ENCODE measurements at places on chromosomes 2 and 18.

DNA sequence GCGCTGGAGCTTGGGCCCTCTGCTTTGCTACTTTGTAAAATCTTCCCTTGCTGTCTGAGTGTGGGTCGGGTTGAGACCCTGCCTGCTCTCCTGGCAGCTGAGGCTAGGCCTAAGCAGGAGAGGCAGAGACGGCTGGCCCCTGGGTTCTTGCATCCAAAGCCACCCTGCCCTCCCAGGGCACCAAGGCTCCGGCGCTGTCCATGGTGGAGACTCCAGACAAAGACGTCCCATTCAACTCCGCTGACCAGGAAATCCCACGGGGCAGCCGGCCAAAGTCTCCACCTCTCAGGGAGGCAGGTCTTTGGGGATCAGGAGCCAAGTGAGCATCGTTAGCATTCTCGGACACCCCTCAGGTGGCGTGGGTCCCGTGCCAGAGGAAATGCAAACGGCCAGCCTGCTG lies 2.6 kb upstream of the PRLH start:
- peak; percentile 14 for DNase-seq

GRCh38 chr2:147589127-147589526 lies 255.7 kb upstream of the ACVR2A start:
- DNase-seq = no peak

DNA sequence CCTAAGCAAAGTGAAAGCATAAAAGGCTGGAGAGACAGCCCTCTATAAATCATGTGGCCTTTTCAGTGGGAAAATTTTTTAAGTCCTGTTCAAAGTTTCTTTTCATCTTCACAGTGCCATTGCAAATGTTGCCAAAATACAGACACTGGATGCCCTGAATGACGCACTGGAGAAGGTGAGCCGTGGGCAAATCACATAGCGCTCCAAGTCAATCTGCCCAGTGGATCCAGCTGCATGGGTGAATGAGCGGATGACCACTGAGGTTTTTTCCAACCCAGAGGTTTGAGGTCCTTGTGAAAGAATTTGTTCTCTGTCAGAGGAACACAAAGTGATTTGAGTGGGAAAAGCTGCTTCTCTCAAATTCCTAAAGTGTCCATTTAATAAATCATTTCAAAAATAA lies 11.8 kb downstream of the DAPL1 start:
- no peak for DNase-seq

DNA sequence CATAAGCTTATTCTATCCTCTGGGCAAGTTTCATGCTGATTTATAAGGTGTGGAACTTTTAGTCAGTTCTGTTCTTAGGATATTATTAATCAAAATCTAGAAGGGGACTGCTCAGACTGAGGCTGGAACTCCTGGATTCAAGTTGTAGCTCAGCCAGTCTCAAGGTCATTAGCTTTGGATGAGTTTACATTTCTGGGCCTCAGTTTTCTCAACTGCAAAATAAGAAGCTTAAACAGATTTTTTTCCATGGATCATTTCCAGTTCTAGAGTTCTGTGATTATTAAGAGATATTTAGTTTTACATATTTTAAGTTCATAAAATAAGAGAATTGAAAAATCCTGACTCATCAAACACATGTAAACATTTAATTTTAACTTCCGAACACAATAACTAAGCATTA lies 442.5 kb upstream of the PKDCC start:
- DNase-seq = no peak

DNA sequence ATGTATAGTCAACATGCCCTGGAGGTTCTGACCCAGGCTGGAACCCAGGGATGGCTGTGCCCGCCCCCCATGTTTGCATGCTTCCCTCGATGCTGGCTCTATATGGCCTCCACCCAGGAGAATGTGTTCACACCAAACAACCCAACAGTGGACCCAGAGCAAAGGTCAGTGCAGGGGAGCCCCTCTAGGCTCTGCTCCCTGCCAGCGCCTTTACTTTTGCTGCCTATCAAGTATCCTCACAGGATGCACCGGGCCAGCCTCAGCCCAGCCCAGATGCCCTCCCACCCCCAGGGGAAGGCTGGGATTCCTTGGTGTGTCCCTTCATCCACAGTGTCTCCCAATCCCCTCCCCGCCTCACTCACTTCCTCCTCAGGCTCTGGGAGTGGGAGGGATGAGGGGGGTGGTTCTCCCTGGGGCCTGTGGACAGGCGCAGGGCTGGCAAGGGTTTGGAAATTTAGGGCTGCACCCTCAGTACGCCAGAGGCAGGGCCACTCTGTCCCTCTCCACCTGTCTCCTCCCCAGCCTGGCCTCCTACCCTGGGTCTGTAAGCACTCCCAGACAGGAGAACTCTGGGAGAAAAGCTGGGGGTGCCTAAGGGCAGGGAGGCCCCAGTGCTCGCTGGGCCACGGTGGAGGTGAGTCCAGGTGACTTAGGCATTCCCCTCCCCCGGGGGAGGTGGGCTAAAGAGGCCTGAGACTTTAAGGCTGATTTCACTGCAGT lies 2.3 kb downstream of the ATP6V1B1 start:
- DNase-seq = no peak

DNA sequence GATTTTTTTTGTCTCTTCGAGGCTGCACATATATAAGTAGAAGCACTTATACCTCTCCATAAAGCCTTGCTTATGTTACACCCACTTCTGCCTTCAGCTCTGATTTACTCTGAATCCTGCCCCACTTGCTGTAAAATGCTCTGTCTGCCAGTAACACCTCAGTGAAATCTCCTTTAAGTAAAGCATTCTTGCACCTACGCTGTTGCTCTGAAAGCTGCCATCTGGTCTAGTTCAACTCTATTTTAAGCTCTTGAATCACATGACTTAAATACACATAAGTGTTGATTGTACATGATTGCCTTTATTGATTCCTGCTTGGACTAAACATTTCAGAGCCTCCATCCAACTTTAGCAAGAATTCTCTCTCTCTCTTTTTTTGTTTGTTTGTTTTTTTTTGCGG lies 609.0 kb upstream of the CELF4 start:
- no peak for DNase-seq

DNA sequence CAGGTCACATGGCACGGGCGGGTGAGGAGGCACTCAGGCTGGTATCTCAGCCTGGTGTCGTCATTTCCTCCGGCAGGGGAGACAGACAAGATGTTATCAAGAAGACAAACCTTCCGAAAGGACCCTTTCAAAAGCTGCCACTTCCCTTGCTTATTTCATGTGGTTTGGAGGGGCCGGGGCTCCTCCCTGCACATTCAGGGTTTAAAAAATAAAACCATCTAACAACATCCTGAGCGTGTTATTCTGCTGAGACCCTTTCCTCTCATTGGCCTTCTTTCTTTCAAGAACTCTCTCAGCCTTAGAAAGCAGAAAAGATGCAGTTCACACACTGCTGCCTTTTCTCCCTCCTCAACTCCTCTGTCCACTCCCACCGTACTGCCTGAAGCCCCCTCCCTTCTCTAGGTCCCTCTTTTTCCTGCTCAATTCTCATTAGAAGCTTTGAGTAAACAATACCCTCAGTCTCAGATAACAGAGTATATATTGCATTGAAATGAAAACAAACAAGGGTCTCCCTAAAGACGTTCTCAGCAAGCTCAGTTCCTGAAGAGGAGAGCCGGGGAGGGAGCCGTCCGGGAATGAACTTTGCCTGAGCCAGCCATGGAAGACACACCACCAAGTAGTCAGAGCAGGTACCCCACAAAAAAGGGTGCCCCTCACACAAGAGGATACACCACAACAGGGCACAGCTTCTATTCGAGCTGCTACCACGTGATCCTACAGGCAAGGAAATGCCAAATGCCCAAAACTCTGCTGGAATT lies 9.7 kb downstream of the SMAD7 start:
- DNase-seq = no peak

DNA sequence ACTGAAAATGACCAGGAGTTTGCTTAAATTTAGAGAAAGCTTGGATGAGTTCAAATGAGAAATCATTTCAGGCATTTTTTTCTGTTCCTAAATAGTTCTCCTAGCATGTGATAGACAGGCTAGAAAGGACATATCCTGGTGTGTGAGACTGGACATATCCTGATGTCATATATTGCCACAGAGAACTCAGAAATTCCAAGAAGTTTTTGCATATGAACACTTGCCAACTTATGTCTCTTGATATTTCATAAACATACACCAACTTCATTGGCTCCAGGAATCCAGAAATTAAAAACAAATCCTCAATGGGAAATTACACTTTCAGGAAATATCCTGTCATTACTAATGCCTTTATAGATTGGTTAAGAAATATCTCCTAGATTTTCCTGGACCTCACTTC lies 2.9 kb upstream of the SERPINB4 start:
- DNase-seq = no peak

DNA sequence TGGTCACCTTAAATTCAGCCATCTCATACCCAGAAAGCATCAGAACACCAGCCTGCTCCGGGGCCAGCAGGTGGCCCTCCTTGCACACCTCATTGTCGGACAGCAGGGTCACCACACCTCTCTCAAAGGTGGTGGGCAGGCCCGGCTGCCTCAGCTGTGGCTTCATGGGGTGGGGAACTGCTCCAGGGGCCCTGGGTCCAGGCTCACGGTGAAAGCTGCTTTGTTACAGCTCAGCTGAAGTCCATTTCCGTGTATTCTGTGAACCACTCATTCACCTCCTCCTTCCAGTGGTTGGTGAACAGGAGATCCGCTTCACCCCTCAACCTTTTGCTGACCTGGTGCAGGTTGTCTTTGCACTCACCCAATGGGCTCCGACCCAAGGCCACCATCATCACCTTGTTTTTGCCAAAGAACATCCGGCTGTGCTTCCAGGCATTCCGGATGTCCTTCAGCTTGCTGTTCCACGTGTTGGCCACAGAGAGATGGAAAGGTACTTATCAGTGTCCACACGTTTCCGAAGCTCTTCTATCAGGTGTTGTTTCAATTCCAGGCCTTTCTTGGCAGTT lies 78.6 kb upstream of the LDLRAD4 start:
- no peak for DNase-seq

GRCh38 chr2:43196768-43197587 lies 29.4 kb downstream of the ZFP36L2 start:
- DNase-seq = no peak

DNA sequence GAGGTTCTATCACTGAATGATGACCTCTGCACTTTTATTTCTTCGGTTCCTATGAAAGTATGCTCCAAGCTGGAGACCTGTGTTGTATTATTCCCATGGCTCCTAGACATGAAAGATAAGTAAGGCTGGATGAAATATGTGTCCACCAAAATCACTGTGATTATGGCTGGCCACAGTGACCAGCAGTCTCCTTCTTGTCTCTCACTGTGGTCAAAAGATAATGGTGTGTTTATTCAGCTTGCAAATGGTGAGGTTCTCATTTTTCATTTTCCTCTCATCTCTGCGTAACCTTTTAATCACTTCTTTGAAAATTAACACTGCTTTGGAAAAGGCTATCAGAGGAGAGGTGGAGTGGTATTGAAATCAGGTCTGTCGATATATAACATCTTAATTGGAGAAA lies 107.8 kb upstream of the DAPL1 start:
- no peak for DNase-seq

- peak; percentile 74 for DNase-seq
Observed at GRCh38 chr2:160205505-160205904, 5.4 kb upstream of the ITGB6 start.

DNA sequence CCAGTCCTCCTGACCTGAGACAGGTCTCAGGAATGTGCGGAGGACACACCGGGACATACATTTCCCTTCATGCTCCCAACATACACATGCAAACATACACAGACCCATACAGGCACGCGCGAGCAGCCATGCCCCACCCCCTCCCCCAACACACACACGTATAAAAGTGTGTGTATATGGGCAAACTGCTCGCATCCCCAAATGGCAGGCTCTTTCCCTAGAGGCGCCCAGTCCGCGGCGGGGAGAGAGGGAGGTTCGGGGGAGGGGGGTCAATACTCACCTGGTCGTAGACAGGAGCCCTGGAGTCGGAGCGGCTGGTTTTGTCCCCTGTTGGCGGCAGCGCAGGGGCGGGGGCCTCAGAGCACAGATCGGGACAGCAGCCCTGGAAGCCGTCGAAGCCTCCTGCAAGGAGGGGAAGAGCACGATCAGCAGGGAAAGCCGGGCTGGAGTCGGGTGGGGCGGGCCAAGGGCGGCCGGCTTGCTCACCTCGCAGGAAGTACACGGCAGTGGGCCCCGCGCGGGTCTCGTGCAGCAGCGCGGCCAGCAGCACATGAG lies 682 bp downstream of the DUSP2 start:
- DNase-seq = no peak

- DNase-seq = no peak
Observed at GRCh38 chr2:240402566-240403272, 32.7 kb upstream of the GPC1 start.

DNA sequence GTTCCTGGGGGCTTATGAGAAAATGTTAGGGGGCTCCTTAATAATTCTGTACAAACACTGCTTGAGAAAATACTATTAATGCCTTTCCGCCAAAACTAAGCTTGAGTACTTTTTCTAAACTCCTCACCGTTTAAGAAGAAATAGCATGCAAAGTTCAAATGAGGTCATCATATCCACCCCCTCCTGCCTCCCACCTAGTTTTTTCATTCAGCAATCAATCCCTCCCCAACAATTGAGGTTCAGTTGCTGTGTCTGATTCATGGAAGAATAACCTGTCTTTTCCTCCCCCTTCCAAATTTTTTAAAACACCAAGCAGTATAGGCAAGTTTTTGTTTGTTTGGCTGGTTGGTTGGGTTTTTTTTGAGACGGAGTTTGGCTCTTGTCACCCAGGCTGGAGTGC lies 24.4 kb upstream of the RMP24 start:
- no peak for DNase-seq

- no peak for DNase-seq
Observed at GRCh38 chr2:231479455-231479854, 15.2 kb upstream of the NCL start.
